NCI-H1417 (cell line): ENCODE measurements at places on chromosomes 12 and 14.
A peak's percentile ranks its signal among the peaks of the same experiment; 100 is the strongest.

DNA sequence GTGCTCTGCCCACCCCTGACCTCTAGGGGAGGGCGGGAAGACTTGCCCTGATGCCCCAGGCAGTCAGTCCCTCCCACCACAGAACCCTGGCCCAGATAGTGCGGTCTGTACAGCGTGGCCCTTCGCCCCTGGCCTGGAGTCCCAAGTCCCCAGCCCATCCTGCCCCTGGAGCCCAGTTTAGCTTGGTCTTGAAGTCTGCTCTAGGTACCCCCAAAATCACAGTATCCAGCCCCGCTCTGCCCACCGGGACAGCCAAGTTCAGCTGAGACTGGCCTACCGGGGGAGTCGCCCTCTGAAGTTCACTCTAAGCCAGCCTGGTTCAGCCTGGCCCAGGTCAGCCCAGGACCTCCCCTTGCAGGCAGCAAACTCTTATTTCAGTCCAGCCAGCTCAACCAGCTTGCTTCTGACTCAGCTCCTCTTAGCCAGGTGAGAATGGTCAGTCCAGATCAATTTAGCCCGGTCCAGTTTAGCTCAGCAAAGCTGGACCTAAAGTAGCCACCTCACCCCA is 75.9 kb downstream of the TMEM121 start:
- no peak for DNase-seq

- DNase-seq: no peak
Observed at GRCh38 chr12:25469368-25469767, 83.7 kb downstream of the LMNTD1 start.

DNA sequence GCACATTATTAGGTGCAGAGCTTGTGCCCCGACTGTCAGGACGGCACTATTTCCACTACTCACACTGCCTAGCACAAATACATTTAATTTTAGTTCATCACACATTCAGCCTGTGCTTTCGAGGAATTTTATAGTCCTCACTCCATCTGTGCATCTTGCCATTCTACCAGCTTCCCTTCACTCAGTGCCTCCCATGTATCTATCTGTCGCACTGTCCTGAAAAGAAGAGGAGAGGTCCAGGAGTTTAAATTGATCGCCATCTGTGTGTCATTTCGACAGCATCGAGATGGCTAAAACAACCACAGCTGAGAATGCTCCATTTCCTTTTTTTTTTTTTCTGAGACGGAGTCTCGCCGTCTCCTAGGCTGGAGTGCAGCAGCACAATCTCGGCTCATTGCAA is 97.6 kb upstream of the FOXN3 start:
- DNase-seq: no peak

GRCh38 chr12:118467641-118468305 is 91.4 kb downstream of the SUDS3 start:
- no peak for DNase-seq

DNA sequence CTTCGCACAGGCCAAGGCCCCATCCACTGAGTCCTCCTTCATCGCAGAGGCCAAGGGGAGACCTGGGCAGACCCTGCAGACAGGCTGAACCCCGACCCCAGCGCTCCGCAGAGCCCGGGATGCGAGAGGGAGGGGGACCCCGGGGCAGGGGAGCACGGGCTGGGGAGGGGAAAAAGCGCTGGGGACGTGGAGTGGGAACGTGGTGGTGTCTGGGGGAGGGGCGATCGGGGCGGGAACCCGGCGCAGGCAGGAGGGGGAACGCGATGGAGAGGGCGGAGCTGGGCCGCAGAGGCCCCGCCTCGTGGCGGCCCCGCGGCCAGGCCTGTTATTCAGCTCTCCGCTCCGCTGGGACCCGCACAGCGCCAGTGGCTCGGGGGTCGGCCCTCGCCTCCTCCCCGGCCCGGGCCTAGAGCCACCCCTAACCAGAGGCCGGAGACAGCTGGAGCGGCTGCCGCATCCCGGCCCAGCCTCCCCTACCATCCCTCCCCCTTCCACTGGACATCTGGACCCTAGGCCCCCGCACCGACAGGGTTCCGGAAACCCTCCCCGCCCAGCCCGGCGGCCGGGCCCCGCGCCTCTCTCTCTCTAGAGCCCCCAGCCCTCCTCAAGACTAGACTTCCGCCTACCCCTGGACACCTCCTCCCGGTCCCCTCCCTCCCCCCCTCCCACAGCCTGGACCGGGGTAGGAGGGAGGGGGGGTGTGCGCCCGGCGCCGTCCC is at the start of gene ARHGEF25:
TSS of gene ARHGEF25 (plus strand) at position 328 of the 719 bp plus-strand sequence. CDS start 460 bp downstream, outside the sequence.
- DNase-seq: peak; percentile 50

GRCh38 chr12:31568498-31568897 is 22.4 kb downstream of the DENND5B start:
- DNase-seq: no peak

DNA sequence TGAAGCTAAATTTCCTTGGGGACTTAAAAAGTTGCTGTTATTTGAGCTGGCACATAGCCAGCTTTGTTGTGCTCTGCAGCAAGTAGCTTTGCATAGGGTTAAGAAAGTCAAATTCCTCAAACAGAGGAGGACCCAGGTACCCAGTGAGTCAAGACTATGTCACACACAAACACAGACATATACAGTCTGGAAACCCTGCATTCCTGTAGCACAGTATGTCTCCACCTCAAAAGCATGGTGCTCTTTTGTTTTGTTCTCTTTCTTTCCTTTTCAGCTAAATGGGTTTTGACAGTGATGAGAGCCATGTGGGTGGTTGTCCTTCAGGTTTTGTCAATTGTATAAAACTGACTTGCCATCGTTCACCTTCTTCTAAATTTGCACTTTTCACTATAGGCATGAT is 179.6 kb upstream of the DIO2 start:
- DNase-seq: no peak

DNA sequence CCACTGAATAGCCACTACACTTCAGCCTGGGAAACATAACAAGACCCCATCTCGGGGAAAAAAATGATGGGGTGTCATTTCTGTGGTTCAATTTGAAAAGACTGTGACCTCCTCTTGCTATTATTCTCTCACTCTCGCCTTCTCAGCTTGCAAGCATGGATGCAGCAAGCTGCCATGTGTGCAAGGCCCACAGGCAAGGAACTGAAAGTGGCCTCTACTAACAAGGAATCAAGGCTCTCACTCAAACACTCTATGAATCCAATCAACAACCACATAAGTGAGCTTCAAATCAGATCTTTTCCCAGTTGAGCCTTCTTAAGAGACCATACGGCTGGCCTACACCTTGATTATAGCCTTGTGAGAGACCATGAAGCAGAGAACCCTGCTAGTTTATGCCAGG is 17.9 kb upstream of the DHRS7 start:
- no peak for DNase-seq
